ENCODE measurements at places on chromosomes 2 and 18.

DNA sequence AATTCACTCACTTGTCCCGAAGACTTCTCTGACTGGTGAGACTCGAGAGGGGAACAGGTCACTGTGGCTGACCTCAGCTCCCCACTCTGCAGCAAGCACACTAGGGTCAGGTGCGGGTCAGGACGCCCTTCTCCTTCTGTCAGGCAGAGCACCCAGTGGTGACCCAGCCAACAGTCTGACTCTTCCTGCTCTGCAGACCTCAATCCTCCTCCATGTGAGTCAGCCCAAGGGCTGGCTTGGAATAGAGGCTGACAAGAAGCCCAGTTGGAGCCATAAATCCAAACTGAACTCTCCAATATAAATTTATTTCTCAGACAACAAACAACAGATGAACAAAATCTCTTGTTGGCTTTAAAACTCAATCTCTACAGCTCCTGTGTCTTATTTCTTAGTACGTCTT, 253.1 kb downstream of the SH3BP4 start:
- DNase-seq, result peak; percentile 76

- peak; percentile 30 for DNase-seq
These were observed 12.7 kb downstream of the ANXA4 start for GRCh38 chr2:69754633-69755032.

DNA sequence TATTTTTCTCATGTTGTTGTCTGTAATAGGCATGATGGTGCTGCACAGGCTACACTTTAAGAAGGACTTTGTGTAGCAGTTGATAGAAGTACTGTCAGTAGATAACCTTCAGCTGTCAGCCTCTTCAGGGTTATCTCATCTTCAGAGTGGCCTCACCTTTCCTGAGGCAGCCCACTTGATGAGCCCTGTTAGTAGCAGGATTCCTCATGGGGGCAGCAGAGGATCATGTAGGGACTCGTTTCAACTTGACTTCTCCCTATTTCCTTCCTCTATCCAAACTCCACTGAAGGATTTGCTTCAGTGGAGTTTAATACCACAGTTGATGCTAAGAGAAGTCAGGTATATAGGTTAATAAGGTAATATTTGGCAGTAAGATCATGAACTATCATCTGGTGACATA, 530.3 kb upstream of the FSIP2 start:
- no peak for DNase-seq

DNA sequence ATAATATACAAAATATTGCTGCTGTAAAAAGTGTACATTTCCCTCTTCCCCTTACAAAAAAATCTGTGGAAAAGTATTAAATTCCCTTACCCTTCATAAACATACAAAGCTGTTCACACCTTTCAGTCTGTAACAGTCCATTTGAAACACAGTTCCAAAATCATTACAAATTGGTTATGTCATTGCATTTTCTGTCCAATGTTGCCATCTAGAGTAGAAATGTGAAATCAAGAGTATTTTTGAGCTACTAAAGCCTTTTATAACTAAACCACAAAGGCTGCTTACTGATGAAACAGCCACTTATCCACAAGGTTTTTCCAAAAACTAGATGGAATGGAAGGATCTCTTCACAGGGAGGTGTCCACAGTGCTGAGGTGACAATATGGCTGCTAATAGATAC, 72.5 kb downstream of the SS18 start:
- DNase-seq, result peak; percentile 12

DNA sequence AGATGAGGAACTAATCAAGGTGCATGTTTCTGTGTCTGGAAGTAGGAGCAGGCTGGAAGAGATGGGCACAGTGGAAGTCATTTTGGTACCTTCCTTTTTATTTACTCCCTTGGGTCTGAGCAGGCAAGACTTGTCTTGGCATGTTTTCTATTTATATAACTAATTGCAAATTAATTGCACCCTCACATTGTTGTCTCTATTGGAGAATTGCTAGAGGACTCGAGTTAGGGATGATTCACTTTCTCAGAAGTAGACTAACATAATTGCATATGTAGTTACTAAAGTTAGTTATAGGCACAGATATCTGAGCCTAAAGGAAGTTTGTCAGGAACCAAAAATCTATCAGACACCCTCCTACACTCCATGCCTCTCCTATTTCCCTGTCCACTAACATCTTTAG, 92.8 kb upstream of the NRP2 start:
- DNase-seq, result no peak

DNA sequence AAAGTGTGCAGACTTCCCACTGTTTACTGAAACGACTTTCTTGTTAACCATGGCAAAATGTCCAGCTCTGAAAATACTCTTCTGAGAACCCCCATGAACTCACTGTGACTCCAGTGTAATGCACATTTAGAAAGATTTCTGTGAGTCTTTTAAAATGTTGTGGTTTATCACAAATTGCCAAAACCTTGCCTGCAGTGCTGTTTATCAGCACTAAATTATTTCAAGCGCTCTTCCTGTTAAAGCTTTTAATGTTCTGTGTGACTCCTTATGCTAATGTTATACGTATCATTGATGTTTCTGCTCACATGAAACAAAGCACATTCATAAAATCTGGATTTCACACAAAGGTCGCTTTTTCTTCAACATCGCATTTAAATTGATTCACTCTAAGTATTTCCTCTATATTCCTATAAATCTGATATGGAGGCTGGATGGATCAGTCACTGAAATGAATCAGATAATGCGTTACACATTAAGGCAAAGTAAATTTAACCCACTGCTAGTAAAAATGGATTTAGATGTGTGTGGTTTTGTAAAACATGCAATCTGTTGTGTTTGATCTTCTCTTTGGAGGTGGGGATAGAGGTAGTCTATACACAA, 521.2 kb downstream of the NYAP2 start:
- DNase-seq, result no peak

DNA sequence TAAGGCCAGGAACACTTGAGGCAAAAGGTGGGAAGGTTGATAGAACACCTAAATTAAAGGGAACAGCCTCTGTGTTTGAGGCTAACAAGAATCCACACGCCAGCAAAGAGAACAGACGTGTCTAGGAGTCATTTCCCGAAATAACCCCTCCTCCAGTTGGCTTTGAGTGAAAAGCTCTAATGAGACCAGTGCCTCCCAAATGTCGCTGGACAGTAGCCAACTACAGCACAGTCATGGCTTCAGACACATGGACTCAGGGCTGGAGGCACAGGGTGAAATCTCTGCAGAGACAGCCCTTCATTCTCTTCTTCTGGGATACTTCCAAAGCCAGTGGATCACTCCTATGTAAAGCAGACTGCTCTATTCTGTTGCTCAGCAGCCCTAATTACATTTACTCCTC, 49.6 kb downstream of the SOWAHC start:
- DNase-seq, result peak; percentile 91

DNA sequence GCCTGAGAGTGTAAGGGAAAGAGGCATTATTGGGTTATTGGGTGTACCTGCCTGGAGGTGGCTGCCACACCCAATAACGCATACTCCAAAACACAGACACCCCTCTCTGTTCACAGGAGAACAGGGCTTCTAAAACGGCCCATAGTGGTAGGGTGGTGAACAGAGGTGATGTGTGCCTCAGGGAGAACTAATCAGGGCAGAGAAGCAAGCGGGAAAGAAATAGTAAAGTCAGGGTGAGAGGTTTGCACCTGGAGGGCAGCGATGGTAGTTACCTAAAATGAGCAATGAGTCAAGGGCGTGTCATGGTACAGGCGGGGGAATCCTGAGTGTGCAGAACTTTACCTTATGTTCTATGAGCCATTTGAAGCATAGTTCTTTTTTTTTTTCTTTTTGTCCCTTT, 21.6 kb upstream of the VPS4B start:
- DNase-seq, result no peak

DNA sequence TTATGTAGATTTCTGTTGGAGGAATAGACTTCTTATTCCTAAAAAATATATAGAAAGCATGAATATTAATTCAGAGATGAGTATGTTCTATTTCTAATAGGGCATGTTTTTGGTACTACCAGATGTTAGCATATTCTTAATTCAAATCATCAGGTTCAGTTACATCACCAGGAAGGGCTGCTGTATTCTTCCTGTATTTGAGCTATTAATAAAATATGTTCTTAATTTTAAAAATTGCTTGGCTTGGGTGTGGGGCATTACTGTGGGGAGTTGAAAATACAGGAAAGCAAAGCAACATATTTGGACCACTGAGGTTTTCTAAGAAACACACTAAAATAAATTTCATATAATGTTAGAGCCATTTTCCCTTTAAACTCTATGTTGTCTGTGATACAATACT, 343.0 kb downstream of the EPHA4 start:
- no peak for DNase-seq

DNA sequence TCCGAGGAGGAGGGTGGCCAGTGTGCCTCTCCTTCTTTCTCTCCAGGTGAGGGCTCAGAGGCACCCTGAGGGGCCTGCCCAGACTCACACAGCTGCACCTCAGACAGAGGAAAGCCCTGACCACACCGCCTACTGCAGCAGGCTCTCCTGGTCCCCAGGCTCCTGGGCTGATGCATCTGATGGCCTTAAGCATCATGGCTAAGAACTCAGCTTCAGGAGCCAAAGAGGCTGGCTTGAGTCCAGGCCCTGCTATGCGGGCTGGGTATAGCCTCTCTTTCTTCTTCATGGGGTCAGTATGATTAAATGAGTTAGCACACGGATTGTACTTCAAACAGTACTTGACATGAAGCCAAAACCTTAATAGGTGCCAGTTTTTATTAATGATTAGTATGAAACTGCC, 89.6 kb downstream of the TGFA start:
- DNase-seq, result no peak

GRCh38 chr2:177519534-177520115, 127.1 kb downstream of the AGPS start:
- no peak for DNase-seq

DNA sequence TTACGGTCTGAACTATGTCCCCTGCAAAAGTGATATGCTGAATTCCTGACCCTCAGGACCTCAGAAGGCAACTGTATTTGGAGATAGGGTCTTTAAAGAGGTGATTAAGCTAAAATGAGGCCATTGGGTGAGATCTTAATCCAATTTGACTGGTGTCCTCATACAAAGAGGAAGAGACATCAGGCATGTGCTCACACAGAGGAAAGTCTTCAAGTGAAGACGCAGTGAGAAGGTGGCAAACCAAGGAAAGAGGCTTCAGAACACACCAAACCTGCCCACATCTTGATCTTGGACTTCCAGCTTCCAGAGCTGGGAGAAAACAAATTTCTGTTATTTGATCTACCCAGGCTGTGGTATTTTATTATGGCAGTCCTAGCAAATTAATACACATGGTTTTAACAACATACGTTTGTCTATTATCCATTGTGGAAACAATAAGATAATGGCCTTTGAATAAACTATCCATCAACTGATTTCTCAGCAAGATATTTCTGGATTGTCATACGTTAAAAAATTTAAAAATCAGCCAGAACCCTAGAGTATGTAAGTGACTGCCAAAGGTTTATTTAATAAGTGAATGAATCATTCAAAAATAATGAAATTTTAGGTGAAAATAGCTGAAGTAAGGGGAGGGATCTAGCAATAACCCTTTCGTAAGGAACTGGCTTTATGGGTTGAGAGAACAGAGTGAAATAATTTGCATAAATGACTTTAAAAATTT, 6.5 kb downstream of the WIPF1 start:
- DNase-seq, result peak; percentile 60

- no peak for DNase-seq
These were observed 39.0 kb downstream of the MYO3B start for GRCh38 chr2:170216981-170217380.

GRCh38 chr2:152025678-152026287, 73.1 kb downstream of the CACNB4 start:
- DNase-seq, result peak; percentile 82

- DNase-seq, result no peak
These were observed 107.4 kb upstream of the ACAA2 start for GRCh38 chr18:49920731-49921130.

DNA sequence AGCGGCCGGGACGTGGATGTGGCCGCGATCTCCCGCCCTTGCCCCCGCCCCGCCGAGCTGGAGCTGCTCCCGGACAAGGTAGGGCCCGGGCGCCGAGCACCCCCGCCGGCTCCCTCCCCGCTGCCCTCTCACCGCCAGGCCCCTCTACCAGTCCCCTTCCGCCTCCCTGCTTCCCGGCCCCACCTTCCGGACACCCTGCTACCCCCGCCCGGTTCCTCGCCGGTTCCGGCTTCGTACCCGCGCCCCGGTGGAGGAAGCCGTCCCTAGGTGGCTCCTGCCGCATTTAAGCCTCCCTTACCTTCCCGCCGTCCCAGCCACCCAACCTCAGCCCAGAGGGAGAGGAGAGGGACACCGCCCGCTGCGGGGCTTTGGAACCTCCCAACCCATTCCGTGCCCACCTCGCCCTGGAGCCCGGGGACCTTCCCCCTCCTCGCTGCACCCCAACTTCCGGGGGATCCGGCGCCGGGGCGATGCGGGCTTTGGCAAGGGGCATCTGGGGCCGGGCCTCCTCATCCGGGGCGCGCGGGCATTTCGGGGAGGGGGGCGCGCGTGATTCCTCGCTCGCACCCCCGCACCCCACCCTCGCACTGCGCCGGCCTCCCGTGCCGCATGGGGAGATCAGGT, 475 bp downstream of the B3GNT2 start:
- peak; percentile 34 for DNase-seq

- peak; percentile 84 for DNase-seq
These were observed 411.7 kb downstream of the DSEL start for GRCh38 chr18:67104700-67105284.

Data from GM23248 (cell line).